CD4-positive, alpha-beta T cell treated with Interleukin-21 for 1 hour (primary cell): ENCODE measurements at places on chromosomes 1 and 21.
A peak's percentile ranks its signal among the peaks of the same experiment; 100 is the strongest.

DNA sequence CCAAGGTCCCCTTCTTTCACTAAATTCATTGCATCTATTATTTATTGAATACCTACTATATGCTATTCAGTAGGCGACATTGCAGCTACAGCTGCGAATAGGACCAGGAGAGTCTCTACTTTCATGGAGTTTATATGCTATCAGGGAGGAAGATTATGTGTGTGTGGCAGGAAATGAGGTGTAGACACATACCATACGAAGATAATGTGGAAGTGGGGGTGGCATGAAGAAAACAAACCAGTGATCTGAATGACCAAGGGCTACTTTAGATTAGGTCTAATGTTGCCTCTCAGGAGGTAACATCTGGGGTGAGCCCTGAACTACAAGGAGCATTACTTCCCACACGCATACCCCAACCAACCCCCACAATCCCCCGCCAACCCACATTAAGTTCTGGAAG lies 1.0 kb upstream of the PPIH start:
- DNase-seq = no peak

DNA sequence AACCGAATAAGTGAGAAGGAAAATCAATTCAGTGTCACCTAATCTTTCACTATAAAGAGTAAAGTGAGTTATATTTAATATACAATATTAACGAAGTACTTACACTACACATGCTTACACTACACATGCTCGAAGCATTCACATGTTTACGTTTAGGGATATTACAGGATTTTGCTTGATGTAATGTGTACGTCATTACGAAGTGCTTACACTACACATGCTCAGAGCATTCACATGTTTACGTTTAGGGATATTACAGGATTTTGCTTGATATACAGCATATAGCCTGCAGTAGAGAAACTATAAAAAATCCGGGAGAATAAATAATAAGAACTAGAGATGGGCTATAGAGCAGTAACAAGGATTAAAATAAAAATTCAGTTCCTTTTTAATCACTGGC lies 538.8 kb upstream of the CXADR start:
- DNase-seq = no peak

- DNase-seq = no peak
Measured at GRCh38 chr1:213605732-213606131, 382.0 kb upstream of the PROX1 start.

DNA sequence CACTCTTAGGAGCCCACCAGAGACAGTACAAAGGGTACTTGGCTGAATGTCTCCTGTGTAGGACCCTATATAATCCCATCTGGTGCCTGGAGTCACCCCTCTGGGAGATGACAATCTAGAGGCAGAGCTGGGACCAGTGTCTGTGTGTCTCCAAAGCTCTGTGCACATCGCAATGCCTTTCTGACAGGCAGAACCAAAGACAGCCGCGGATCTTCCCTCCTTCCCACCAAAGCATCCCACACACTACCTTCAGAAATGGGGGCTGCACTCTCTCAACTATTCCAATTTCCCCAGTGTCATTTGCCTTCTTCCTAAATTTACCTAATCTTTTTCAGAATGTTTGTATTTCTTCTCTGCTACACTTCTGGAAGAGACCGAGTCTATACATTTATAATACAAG lies 12.0 kb downstream of the PGBD5 start:
- no peak for DNase-seq

GRCh38 chr1:109120356-109120755 lies 6.4 kb downstream of the ELAPOR1 start:
- DNase-seq = no peak

DNA sequence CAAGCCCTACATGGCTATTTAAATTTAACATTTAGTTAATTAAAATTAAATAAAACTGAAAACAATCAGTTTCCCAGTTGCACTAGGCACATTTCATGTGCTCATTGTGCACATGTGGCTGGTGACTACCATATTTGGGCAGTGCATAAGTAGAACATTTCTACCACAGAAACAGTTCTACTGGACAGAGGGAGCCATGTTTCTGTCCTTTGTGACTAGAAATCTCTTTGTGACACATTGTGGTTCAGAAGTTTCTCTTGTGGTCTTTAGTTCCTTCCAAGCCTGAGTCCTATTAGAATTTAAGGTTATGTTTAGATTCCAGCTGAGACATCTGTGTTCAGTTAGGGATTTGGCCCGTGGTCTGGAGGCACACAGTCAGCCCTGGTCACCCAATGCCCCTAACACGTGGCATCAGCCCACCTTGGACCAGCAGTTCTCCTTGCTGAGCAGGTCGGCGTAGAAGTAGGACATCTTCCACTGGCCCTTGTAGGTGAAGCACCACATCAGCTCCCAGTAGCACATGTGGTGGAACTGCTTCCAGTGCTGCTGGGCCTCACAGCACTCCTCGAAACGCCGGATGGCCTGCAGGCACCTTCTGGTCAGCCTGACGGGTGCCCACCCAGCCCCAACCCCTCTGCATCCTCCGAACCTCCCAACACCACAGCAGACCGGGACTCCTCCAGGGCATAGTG lies 29.1 kb downstream of the TTC39A start:
- DNase-seq = no peak

DNA sequence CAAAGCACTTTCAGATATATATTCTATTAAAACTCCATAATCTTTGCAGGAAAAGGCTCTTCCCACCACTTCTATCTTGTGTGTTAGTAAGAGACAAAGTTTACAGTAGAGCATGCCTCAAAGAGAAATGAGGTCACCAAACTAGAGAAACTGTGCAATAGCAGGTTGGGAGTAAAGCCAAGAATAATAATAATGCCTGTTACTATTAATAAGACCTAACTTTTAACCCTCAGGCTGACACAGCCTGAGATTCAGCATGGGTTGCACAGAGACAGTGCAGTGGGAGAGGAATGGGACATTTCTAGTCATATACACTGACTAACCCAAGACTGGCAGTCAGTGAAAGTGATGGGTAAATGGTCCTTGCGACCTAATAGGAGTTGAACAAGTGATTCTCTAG lies 320.2 kb upstream of the NFIA start:
- no peak for DNase-seq

DNA sequence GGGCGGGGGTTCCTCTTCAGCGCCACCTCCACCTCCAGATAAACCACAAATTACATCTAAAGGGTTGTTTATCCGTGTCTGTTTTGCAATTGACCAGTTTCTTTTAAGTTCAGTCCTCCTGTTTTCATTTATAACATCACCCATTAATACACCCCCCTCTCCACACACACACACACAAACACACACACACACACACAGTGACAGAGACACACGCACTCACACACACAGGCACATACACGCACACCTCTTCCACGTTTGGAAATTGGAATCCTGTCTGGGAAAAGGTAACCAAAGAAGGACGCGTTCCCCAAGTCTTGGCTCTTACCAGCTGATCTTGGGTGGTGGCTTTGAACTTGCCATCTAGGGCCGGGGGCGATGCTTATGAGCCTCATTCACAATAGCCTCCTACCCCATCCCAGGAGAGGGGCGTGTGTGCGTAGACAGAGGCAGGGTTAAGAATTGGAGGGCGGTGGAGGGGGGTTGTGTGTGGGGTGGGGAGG lies 442 bp upstream of the CSMD2 start:
- DNase-seq = no peak

GRCh38 chr1:2097386-2098300 lies 47.4 kb downstream of the PRKCZ start:
- no peak for DNase-seq

- no peak for DNase-seq
Measured at GRCh38 chr1:77834771-77835334, 53.6 kb upstream of the NEXN start.

- DNase-seq = no peak
Measured at GRCh38 chr21:22019766-22020165, 1021.6 kb downstream of the NCAM2 start.

GRCh38 chr1:228989676-228989991 lies 254.4 kb downstream of the RHOU start:
- no peak for DNase-seq

GRCh38 chr1:169514566-169515270 lies 29.0 kb upstream of the SLC19A2 start:
- DNase-seq = no peak

DNA sequence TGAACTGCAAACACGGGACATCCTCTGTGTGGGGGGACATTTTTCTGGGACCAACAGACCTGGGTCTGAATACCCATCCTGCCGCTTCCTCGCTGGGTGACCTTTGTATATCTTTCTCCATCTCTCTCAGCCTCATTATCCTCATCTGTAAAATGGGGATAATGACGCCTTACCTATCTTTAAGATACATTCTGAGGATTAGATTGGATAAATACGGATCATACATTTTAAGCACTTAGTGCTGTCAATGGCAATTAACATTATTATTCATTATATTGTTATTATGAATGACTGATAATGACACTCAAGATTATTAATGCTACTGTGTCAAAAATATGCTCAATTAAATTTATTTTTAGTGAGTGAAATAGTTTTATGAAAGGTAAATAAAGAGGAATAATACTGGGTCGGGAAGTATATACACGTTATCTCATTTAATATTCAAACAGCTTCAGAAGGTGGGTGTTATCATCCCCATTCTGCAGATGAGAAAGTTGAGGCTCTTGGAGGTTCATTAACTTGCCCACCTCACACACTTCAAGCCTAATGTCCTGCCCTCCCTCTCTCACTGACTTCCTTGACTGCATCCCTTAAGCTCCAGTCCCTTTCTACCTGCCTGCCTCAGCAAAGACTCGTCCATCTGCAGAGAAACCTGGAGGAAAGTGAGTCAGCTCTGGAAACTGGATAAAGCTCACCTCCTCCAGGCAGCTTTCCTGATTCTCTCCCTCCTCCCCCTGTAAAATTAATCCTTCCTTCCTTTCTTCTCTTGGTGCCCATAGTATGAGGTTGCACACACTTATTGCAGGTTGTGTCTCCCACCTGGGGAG lies 120.7 kb upstream of the JUN start:
- no peak for DNase-seq

- DNase-seq = no peak
Measured at GRCh38 chr1:117093091-117093534, 28.4 kb downstream of the TRIM45 start.

GRCh38 chr1:6519491-6519934 lies 28.0 kb upstream of the PLEKHG5 start:
- DNase-seq = no peak

DNA sequence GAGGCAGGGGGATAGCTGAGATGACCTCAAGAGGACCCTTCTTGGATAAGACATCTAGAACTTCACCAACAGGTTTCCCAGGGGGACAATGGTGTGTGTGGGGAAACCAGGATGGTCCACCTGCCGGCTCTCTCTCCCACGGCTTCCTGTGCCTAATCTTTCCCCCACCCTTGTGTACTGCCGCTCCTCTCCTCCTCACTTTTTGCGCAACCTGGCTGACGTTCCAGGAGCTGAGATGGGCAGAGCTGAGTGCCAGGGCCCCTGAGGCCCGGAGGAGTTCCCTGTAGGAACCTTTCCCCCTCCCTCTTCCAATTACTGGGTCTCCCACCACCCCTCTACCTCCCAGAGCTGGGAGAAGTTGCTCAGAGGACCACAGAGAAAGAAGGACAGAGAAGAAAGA lies 6.9 kb downstream of the SLC26A9 start:
- DNase-seq = no peak

DNA sequence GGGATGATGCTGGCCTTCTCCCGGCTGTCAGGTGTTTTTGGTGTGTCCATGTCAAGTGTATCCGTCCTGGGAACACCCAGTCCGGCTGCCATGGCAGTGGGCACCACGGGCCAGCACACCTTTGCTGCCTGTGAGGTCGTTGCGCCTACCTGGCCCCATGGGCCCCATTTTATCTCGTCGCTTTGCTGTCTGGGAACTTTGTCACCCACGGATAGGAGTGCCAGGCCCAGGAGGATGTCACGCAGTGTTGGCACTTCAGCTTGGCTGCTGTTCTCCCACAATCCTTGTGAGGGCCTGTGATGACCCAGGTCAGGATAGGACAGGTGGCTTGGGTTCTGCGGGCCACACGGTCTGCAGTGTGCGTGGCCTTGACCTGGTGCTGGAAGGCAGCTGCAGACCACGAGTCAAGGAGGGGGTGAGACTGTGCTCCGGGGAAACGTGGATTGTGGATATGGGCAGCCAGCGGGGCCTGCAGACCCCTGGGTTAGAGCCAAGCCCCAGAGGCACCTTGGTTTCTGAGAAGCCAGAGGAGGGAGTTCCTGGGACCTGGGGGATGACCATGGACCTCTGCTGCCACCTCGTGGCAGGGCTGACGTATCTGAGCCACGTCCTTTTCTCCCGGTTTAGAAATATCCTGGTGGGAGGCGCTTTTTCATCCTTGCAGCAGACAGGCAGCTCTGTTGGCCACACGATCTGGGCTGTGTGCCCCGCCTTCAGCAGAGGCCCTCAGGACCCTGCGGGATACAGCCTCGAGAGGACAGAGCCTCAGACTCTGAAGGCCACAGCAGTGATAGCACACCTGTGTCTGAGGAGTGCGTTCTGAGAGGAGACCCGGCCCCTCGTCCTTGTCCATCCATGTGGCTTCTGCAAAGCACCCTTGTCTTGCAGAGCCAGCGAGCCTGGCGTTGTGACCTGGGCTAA lies 161.1 kb upstream of the COL6A1 start:
- peak; percentile 76 for DNase-seq
